ENCODE measurements at places on chromosomes 1 and 21.

- DNase-seq, result peak; percentile 42
Observed at GRCh38 chr1:246680696-246681130, 43.5 kb upstream of the SCCPDH start.

GRCh38 chr1:201614262-201615015 is 75.5 kb downstream of the NAV1 start:
- no peak for DNase-seq

- DNase-seq, result no peak
Observed at GRCh38 chr1:154501423-154502065, 475 bp upstream of the TDRD10 start.

DNA sequence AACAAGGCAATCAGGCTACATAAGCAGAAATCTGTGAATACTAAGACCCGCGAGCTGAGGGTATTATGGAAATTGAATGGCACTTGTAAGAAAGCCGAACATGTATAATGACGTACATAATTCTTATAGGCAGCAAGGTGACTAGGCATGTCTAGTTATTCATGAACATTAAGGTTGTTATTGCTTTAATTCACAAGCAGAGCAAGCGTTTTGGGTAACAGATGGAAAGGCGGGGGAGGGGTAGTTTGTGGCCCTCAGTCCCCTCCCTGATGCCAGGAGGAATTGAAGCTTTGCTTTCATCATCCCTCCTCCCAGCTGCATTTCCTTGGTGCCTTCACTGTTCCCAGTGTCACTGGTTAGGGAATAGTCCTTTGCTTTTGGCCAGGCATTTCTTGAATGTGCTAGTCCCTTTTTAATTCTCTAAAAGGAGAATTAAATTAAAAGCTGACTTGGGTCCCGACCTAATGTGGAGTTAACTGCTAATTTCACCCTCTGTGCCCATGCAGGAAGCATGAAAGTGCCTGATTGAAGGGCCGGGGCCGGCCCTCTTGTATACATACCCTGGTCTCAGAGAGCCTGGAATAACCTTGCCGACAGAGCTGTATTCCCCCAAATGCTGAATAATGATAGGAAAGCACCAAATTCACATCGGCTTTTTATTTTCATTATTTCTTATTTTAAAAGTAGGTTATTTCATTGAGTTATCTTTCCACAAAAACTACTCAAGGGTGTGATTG is 42.5 kb downstream of the RYR2 start:
- DNase-seq, result no peak

- DNase-seq, result no peak
Observed at GRCh38 chr21:27519361-27519760, 552.5 kb upstream of the ADAMTS5 start.

DNA sequence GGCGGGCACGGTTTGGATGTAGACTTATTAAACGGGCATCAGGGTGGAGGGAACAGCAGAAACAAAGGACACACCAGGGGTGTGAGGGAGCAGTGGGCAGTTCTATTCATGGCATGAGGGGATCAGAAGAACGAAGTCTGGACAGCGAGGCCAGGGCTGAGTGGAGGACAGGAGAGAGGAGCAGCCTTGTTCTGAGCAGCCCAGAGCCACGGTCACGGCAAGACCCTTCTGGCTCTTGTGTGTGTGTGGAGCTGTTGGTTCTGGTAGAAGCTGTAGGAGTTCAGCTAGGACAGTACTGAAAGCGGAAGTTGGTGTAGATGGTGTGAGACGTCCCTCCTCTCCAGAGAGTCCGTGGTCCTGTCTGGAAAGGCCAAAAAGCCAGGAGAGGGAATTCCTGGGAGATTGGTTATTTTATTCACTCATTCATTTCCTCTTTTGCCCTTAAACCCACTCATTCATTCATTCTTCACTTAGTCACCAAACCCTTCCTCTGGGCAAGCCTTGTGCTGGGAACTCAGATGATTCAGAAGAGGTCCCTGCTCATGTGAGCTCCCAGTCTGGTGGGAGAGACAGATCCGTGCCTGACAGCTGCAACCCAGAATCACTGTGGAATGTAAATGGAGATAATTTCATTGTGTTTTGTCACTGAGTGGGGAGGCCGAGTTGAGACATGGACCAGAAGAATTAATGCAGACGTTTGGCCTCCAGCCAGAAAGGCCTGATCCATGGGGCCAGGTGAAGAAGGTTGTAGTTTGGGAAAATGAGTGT is 4.1 kb upstream of the ACOT11 start:
- DNase-seq, result peak; percentile 48

- DNase-seq, result no peak
Observed at GRCh38 chr1:27132624-27133023, 22.3 kb downstream of the SLC9A1 start.

- no peak for DNase-seq
Observed at GRCh38 chr1:234965111-234965510, 163.5 kb downstream of the TOMM20 start.

GRCh38 chr1:36303650-36304360 is 2.4 kb upstream of the SH3D21 start:
- DNase-seq, result no peak

DNA sequence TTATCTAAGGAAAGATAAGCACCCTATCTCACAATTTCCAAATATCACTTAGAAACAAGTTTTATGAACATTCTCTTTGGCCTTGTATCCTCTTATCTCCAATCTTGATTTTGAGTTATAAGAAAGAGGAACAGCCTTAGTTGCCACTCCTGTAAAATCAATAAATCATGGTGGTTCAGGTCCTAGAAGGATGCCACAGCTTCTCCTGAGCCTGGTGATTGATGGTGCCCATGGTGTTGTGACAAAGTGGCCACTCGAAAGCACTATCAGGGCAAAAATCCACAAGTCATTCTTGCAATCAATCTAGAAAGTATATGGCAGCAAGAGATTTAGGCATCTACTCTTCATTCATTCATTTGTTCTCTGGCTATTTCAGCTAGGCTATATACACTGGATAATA is 27.8 kb downstream of the GBP6 start:
- no peak for DNase-seq

DNA sequence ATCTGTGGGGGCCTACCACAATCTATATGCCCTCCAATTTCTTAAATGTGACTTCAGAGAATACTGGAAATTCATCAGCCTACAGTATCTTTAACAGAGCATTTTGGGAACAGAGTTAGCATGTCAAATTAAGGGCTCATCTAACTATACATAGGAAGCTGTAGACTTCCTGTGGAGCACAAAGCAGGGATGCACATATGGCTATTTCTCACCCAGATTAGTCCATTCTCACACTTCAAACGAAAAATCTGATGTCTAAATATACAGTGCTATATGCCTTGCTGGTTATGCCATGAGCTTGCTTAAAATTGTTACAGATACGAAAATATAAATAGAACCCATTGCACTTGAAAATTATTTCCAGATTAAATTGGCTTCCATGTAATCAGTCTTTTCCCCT is 1922.8 kb downstream of the MRPL39 start:
- peak; percentile 50 for DNase-seq

DNA sequence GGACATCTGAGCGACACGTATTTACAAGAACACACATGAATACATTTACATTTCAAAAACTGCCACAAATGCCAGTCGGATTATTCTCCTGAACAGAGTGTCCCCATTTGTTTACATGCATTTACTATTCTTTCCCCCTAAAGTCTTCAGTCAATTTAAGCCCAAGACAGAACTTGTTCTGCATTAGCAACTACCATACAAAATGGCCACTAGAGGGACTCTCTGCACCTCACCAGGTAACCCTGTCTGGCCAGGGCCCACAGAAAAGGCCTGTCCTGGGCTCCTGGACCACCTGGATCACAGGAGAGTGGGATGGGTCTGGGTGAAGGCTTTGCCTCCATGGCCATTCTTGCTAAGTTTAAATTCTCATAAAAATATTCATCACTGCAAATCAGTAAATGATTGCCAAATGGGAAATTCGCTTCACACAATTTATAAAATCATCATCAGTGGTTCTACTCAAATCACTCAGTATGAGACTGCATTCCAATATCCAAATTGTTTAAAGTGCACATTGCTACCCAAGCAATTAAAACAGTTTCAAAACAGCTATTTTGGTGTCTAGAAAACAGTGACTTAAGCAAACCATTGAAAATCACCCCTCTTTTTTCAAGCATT is 12.5 kb upstream of the GUCA2A start:
- DNase-seq, result peak; percentile 62

GRCh38 chr1:212794561-212795014 is 2.9 kb downstream of the TATDN3 start:
- no peak for DNase-seq

DNA sequence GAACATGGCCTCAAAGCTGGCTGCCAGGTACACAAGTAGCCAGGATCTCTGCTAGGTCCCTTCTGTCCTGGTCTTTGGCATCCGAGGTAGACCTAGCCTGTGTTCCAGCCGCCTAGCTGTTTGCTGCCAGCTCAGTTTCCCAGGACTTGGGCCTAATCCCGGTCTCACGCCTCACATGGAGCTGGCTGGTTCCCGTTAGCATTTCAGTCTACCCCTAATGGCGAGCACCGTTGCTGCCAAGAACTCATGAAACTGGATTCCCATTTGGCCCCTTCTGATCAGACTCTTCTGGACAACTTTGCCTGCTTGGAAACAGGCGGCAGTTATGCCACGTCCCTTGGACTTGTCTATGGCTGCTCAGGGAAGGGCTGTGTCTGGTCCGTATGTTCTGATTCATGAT is 26.2 kb upstream of the HHAT start:
- DNase-seq, result no peak

GRCh38 chr1:155104605-155105534 is 22.8 kb upstream of the EFNA1 start:
- no peak for DNase-seq

DNA sequence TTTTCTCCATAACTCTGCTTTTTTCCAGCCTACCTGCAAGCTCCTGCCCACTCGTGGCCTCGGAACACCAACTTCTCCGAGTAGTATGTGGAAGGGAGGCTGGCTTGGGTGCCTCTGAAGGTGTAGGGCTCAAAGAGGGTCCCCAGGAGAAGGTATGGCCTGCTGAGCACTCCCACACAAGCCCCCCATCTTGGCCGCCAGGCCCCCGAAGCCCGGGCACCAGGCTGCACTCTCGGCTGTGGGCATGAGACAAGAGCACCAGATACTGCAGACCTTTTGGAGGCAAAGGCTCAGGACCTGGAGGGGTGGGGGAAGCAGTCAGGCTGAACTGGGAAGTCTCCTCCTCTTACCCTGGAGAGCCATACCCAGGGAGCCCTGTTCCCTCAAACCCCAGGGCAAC is 1.7 kb downstream of the ZNF692 start:
- no peak for DNase-seq

- no peak for DNase-seq
Observed at GRCh38 chr1:177701654-177702353, 268.1 kb downstream of the SEC16B start.

DNA sequence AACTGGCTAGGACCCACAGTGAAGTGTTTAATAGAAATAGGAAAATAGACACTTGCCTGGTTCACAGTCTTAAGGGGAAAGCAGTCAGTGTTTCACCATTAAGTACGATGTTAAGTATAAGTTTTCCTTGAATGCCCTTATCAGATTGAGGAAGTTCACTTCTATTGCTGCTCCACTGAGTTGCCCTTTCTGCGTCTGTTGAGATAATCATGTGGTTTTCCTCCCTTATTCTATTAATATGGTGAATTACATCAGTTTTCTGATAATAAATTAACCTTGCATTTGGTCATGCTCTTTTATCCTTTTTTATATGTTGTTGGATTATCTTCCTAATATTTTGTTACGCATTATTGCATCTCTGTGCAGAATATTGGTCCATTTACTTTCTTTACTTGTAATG is 21.4 kb downstream of the UTS2 start:
- no peak for DNase-seq

- no peak for DNase-seq
Observed at GRCh38 chr1:150532860-150533259, 16.3 kb upstream of the ADAMTSL4 start.

DNA sequence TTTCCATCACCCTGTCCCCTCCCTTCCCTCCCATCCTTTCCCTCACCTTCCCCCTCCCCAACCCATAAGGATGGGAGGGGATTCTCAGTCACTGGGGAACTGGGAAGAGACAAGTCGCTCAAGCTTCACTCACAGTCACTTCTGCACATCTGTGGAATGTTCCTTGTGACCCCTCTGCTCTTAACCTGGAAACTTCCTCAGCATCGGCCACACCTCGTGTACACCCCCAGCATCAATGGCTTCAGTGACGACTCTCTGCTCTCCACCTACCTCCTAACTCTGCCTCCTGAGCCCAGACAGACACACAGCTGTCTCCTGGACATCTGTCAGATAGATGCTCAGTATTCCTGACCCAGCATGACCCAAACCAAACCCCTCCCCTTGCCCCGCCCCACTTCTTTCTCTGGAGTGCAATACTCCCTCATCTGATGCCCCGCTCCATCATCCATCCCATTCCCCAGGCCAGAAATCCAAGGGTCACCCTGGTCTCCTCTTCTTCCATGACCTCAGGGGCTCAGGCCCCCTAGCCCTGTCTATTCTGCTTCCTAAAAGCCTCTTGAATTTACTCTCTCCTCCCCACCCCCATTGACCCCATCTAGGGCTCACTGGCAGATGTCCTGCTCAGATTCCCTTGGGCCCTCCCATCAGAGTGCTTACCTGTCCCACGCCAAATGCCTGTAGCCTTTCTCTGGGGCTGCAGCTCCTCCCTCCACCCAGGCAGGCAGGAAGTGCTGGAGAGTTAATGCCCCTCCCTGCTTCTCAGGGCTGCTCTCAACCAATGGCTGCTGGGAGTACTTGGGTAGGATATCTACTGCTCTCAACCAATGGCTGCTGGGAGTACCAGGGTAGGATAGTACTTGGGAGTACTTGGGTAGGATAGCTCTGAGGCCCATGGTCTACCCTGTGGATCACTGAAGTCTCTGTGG is 83.1 kb upstream of the CSF3R start:
- no peak for DNase-seq

GRCh38 chr1:90720145-90720636 is 3.1 kb upstream of the BARHL2 start:
- no peak for DNase-seq

- DNase-seq, result peak; percentile 28
Observed at GRCh38 chr1:27135541-27136235, 19.2 kb downstream of the SLC9A1 start.

DNA sequence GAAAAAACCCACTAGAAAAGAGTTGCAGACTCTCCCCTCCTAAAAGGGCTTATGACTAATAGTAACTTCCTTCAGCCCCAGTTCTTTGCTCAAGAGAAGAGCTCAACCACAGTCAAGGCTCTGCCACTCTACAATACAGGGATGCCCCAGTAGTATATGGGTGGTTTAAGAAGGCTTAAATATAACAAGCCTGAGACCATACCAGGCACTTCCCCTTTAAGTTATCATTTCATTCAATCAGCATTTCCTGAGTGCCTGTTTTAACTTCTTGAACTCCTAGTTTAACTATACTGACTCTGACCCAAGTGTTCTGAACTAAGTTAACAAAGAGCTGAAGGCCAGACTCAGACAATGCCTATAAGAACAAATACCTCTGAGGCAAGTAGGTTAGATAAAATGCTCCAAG is 19.8 kb downstream of the PRPF38A start:
- no peak for DNase-seq

GRCh38 chr1:172340520-172340919 is 80.0 kb upstream of the C1orf105 start:
- DNase-seq, result no peak
